HCT116 (cell line): ENCODE measurements at places on chromosomes 16 and 17.
A peak's percentile ranks its signal among the peaks of the same experiment; 100 is the strongest.

DNA sequence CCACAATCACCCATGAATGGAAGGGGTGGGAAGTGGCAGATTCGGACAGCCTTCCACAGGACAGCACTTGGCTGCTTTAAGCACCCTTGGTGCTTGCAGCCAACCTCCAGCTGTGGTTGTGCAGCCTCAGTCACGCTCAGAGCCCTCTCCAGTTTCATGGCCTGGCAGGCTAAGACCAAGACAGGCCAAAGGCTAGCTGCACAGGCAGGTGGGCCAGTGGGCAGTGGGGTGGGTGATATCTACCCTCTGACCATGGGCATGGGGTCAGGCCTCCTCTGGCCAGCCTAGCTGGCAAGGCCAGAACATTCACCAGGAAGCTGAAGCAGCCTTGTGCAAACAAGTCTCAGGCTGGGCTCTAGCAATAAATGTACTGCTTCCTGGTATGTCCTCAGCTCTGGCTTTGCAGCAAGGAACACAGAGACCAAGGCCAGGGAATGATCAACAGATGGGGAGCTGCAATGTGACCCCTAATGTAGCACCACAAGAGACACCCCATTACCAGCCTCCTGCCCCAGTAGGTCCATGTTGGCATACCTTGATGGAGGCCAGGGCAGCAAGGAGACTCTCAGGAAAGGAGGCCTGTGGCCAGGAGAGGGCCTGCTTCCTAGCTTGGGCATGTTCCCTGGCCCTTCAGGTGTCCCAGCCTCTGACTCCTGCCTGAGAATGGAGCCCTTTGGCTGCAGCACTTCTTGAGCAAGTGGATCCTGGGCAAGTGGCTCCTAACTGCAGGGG is 20.9 kb downstream of the HSD11B2 start:
- no peaks in the 10 kb centered on the region for H3K36me3 ChIP-seq
- no peak for DNase-seq
- H3K27me3 ChIP-seq: no peaks in the 10 kb centered on the region

- H3K36me3 ChIP-seq: no peaks in the 10 kb centered on the region
- H3K27ac ChIP-seq: no peak overlapping the region
- H3K4me1 ChIP-seq: no peaks in the 10 kb centered on the region
- H3K4me3 ChIP-seq: no peak overlapping the region
- no peak for DNase-seq
- peaks cover 13% of the 10 kb centered on the region for H3K27me3 ChIP-seq
Measured at GRCh38 chr16:72060405-72060804, 2.6 kb upstream of the HPR start.

DNA sequence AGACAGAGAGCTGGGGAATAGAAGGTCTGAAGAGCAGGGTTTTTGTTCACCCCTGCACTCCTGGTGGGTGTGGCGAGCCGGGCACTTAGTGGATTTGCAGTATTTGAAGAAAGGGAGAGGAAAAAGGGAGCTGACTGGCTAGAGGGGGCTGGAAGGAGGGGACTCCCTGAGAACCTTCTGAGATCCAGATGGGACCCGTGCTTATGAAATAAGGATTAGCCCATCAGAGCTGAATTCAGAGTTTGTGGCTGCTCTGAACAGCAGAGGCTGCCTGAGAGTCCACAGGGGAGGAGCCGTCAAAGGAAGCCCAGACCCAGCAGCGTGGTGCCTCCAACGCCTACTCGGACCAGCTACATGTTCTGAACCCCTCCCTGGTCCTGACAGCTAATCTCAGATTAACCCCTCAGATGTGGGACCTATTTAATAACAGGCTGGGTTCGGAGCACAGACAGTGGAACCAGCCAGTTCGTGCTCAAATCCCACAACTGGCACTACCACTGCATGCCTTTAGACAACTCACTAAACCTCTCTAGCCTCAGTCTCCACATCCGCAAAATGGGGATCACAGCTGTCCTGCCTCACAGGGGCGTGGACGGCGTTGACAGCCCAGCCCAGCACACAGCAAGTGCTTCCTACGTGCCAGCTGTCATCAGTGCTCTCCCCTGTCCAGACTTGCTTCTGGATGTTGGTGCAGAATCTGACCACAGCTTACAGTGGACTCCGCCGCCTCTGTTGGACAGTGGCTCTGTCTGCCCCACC is 70.6 kb downstream of the DYNLRB2 start:
- no peaks in the 10 kb centered on the region for H3K4me1 ChIP-seq
- DNase-seq: no peak
- no peaks in the 10 kb centered on the region for H3K36me3 ChIP-seq
- no peak overlapping the region for H3K4me3 ChIP-seq

DNA sequence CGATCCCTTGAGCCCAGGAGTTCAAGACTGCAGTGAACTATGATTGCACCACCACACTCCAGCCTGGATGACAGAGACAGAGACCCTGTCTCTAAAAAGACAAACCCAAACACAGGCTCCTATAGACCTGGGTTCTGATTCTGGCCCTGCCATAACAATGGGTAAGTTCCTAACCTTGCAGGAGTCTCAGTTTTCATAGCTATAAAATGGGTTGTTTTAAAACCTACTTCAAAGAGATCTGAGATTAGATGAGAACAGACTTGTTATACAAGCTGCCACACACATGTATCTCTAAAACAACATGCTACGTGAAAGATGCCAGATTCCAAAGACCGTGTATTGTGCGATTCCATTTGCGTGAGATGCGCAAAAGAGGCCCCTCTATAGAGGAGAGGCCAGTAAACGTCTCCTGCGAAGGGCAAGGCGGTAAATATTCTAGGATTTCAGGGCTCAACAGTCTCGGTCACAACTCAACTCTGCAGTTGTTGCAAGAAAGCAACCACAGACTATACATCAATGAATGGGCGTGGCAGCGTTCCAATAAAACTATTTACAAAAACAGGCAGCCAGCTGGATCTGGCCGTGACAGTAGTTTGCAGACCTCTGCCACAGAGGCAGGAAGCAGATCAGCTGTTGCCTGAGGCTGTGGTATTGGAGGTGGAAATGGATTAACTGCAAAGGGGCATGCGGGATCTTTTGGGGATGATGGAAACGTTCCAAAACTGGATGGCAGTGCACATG is 5.9 kb downstream of the CORO7 start:
- H3K27me3 ChIP-seq: no peaks in the 10 kb centered on the region
- H3K27ac ChIP-seq: no peak overlapping the region
- H3K36me3 ChIP-seq: no peaks in the 10 kb centered on the region; the same call in 1 of the 2 replicates
- no peak overlapping the region for H3K4me3 ChIP-seq
- DNase-seq: no peak

DNA sequence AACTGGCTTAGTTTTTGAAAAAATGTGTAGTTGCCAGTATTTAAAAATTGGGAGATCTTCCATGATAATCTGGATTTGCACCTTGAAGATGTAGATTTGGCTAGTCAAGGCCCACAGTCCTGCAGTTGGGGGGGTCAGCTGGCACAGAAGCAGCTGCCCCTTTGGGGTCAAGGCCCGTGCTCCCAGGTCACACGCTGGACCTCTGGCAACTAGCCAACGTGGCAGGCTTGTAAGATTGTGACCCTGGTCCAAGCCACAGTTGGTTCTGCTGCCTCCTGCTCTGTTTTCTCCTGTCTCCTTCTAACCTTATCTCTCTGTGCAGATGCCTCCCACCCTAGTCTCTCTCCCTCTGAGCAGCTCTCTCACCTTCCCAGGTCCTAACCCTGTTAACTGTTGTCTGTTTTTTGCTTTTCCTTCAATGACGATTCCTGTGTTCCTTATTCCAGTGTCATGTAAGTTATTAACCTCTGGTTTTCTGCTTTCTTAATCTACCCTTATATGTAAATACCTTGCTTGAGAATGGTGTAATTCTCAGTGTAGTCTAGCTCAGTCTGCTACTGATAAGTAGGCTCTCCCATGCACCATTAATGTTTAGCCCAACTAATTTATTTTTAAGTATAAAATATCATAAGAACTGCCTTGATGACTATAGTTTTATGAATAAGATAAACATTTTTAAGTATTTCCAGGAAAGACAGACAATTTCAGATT is 27.9 kb downstream of the CLEC16A start:
- no peak overlapping the region for H3K4me3 ChIP-seq
- DNase-seq: no peak
- no peak overlapping the region for H3K27ac ChIP-seq
- no peaks in the 10 kb centered on the region for H3K27me3 ChIP-seq
- H3K4me1 ChIP-seq: no peaks in the 10 kb centered on the region; the same call in 1 of the 2 replicates

DNA sequence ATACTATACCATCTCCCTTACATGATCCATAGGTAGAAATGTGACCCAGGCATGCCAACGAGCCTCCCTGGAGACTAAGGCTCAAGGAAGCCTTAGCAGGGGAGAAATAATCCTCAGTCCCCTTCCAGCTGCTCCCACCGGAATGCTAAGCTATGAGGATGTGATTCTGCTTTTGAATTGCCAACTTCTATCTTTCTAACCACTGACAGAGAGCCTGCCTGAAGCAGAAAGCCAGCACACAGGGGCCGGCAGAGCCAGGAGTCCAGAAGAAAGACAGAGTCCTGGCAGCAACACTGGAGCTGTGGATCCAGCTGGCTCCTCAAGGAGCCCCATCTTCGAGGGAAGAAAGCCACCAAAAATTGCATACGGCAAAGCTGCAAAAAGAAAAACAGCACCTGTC is 579.6 kb upstream of the CDH5 start:
- DNase-seq: no peak
- H3K36me3 ChIP-seq: no peaks in the 10 kb centered on the region
- no peak overlapping the region for H3K27ac ChIP-seq

GRCh38 chr16:74556375-74556922 is 50.5 kb downstream of the GLG1 start:
- peak; percentile 51 for DNase-seq
- no peak overlapping the region for H3K27ac ChIP-seq
- H3K4me3 ChIP-seq: no peak overlapping the region
- H3K36me3 ChIP-seq: 0 out of 2 replicates have a peak, but pooled peaks cover 2% of the 10 kb centered on the region

DNA sequence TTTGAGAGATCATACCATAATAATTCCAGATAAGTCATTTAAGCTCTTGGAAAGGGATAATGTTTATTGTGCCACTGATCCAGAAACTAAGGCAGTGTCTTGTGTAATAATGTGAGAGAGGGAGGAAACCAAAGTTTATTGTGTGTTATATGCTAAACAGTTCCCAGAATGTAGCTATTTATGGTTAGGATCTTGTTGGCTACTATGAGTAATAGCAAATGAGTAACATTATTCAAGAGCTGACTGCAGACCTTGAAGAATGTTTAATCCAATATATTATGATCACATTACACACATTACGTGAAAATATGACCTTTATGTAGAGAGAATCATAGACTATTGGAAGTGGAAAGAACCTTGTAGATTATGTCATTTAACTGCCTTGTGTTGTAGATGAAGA is 139.5 kb downstream of the BCAS3 start:
- DNase-seq: no peak
- H3K27me3 ChIP-seq: no peaks in the 10 kb centered on the region
- no peak overlapping the region for H3K4me3 ChIP-seq

GRCh38 chr17:9828296-9829295 is 2.9 kb downstream of the GLP2R start:
- no peak overlapping the region for H3K4me3 ChIP-seq
- no peak for DNase-seq
- H3K27me3 ChIP-seq: no peaks in the 10 kb centered on the region

DNA sequence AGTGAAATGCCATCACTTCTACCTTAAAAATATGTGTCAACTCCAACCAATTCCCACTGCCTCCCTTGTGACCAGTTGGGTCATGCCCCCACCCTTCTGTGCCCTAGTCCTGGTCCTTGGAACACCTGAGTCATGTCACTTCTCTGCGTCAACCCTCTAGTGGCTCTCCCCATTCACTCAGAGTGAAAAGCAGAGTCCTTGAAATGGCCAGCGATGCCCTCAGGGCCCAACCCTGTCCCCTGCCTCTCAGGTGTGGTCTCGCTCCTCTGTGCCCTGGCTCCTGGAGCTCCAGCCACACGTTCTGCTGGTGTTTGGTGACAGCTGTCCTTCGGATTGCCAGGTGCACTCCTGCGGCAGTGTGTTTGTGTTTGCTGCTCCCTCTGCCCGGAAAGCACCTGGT is 89.2 kb downstream of the SPECC1 start:
- no peak overlapping the region for H3K27ac ChIP-seq
- peaks cover 5% of the 10 kb centered on the region; the same call in 1 of the 2 replicates for H3K27me3 ChIP-seq
- no peaks in the 10 kb centered on the region for H3K36me3 ChIP-seq
- no peak for DNase-seq
- H3K4me3 ChIP-seq: no peak overlapping the region

DNA sequence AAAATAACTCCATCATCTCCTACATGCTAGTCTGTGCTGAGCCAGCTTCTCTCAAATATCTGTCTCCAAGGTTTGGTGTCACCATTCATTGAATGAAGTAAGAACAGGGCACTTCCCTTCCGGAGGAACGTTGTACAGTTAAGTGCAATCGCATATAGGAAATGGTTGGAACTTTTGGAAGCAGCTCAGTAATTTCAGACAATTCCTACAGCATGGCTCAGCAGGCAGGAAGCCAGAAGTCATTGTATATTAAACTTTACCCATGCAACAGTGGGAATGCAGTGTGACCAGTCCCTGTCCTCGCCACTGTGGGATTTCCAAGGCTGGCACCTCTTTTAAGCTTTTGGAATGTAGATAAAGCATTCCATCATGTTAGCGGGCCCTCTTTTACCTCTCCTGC is 51.1 kb upstream of the MYH2 start:
- H3K4me1 ChIP-seq: no peaks in the 10 kb centered on the region
- H3K27ac ChIP-seq: no peak overlapping the region
- no peak overlapping the region for H3K4me3 ChIP-seq
- DNase-seq: no peak

GRCh38 chr16:4481526-4481925 is 5.3 kb downstream of the HMOX2 start:
- H3K4me1 ChIP-seq: peaks cover 7% of the 10 kb centered on the region
- no peak overlapping the region for H3K27ac ChIP-seq
- no peak overlapping the region for H3K4me3 ChIP-seq

GRCh38 chr17:75571197-75571884 is 16.3 kb upstream of the MYO15B start:
- peak overlapping the region; percentile 10; the same call in 1 of the 2 replicates for H3K27ac ChIP-seq
- no peaks in the 10 kb centered on the region for H3K27me3 ChIP-seq
- peaks cover 15% of the 10 kb centered on the region for H3K36me3 ChIP-seq
- H3K4me1 ChIP-seq: no peaks in the 10 kb centered on the region
- no peak for DNase-seq
- H3K4me3 ChIP-seq: no peak overlapping the region

DNA sequence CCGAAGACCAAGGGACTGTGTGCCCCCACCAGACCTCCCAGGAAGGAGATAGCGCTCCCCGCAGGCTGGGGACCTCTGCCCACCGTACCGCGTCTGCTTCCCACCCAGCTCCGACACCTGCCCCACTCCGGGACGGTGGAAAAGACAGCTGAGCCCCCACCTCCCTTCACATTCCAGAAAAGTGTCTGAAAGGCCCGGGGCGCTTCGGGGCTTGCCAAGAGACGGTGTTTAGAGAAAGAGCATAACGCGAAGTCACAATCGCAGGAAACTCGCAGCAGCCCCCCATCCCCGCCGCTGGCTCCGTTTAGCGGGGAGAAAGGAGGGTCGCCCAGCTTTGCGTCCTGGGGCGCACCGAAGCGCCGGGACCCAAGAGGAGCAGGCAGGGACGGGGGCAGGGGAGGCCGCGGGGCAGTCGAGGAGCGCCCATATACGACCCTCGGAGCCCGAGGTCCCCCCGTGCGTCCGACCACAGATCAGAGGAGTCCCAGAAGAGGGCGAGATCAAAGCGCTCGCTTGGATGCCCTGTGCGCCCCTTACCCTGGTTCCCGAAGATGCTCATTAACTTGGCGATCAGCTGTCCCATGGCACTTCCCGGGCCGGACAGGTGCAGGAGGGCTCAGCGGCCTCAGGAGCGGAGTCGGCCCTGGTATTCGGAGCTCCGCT is 652 bp downstream of the ARL5C start:
- peaks cover 6% of the 10 kb centered on the region; the same call in 1 of the 2 replicates for H3K4me1 ChIP-seq
- no peak overlapping the region; the same call in 1 of the 2 replicates for H3K27ac ChIP-seq
- no peaks in the 10 kb centered on the region for H3K36me3 ChIP-seq
- no peak overlapping the region for H3K4me3 ChIP-seq

GRCh38 chr16:3640207-3640606 is 14.3 kb upstream of the DNASE1 start:
- H3K27ac ChIP-seq: no peak overlapping the region
- H3K27me3 ChIP-seq: no peaks in the 10 kb centered on the region
- no peak overlapping the region for H3K4me3 ChIP-seq
